ENCODE measurements at places on chromosomes 5 and 9.

GRCh38 chr5:146902471-146902870 is 23.9 kb upstream of the PPP2R2B start:
- no peak for DNase-seq

GRCh38 chr9:2396622-2397285 is 224.8 kb upstream of the VLDLR start:
- DNase-seq, result no peak

- no peak for DNase-seq
Observed at GRCh38 chr5:180472269-180472668, 21.9 kb upstream of the CNOT6 start.

GRCh38 chr5:74413403-74414048 is 227.0 kb downstream of the ENC1 start:
- DNase-seq, result no peak

DNA sequence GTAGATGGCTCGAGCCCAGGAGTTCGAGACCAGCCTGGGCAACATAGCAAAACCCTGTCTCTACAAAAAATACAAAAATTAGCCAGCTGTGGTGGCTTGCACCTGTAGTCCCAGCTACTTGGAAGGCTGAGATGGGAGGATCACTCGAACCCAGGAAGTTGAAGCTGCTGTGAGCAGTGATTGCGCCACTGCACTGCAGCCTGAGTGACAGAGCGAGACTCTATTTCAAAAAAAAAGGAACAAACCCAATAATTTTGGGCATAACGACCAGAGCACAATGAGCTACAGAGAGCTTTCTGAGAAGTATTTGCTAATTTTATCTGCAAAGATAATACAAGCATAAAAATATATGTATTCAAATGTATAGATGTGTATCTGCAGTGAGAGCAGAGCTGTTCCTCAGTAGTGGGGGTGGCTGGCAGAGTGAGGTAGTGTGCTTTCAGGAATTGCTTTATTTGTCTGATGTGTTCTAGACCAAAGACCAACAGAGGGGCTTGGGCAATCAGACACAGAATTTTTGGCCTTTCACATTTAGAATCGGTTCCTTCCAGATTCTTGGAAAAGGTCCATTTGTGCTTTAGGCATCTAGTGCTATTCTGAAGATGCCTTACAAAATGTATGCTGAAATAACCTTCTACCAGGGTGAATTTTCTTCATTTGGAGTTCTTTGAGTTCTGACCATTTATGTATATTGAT is 5.2 kb downstream of the DOCK8 start:
- no peak for DNase-seq

DNA sequence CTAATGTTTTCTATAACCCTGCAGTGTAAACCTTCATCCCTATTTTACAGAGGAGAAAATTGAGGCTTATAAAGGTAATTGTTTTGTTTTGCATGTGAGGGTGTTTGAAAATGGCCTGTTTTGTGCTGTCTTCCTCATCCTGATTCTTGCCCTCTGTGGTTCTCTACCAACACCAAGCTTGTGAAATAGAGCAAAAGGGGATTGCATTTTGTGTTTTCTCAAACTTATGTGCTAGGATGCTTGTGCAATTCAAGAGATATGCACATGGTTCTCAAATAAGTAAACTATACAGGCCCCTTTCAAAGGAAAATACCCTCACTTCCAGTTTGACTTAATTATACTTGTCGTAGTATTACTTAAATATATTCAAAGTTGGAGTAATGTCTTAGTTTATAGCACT is 17.2 kb downstream of the PAM start:
- no peak for DNase-seq

- no peak for DNase-seq
Observed at GRCh38 chr9:12874395-12874794, 99.6 kb downstream of the LURAP1L start.

GRCh38 chr5:151007430-151008209 is 12.8 kb upstream of the GPX3 start:
- DNase-seq, result no peak

GRCh38 chr5:124172389-124173003 is 573.9 kb downstream of the ZNF608 start:
- no peak for DNase-seq

DNA sequence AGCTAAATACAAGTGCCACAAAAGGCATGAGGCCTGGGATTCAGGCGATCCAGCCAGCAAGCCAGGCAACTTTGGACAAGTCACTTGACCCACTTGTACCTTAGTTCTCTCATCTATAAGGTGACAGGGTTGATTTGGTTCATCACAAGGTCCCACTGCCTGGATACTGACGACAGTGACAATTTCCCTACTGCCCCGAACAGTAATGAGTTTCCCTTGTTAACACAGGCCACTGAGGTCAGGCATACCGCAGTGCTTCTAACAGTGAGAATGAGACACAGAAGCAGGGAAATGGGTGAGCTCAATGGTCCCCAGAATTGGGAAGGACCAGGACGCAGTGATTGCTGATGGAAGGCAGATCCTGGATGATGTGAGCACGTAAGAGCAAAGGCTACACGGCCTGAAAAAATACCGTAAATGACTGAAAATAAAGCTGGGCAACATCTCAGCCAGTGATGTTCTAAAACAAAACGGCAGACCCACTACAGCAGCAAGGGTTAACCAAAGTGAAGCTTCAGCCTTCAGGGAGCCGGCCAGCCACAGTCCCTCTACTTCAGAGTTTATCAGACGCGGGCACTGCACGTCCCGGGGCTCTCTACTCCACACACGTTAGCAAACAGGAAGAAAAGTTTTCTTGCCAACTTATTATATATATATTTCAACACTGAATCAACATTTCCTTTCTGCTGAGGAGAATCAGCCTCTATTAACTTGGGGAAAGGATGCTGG is 846 bp downstream of the MGAT1 start:
- DNase-seq, result peak; percentile 33
